ENCODE measurements at places on chromosomes 5 and 9.

- DNase-seq, result no peak
Measured at GRCh38 chr5:127451096-127451495, 66.3 kb upstream of the PRRC1 start.

DNA sequence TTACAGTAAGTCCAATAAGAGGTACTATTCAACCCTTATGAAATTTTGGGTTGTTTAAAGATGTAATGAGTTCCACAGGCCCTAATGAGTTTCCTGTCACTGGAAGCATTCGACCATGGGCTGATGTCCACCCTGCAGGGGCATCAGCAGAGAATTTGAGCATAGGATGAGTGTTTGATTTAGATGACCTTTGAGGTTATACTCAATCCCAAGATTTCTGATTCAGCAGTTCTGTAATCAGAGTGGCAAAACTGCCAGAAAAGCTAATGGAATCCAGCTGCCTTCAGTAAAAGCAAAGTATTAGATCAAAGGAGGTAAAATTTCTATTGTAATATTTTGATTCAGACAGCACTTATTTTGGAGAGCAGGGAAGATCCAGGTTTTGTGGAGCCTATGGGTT is 68.3 kb downstream of the COX7C start:
- DNase-seq, result no peak

GRCh38 chr5:83149671-83150070 is 72.3 kb downstream of the XRCC4 start:
- DNase-seq, result no peak

DNA sequence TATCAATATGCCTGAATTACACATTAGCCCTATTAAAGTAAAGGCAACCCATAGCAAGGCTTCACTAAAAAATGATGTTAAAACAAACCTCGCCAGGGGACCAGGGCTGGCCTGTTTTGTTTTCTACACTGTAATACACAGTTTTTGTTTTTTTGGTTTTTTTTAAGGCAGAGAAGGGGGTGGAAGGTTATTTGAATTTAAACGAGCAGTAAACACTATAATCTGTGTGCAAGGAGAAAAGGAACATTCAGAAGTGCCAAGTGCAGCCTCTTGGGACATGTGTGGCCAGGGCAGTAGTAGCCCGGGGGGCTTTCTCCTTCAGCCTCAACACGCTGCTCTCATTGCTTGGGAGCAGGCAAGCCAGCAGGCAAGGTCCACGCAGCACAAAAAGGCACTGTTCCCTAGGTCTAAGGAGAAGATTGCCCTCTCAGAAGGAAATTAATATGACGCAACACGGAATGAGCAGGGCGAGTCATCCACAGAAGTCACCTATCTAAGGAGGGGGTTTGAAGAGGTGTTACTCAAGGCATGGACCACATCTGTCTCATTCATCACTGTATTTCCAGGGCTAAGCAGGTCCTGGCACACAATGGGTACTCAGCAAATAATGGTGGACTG is 16.2 kb downstream of the SIL1 start:
- DNase-seq, result no peak

- DNase-seq, result no peak
Measured at GRCh38 chr9:95494022-95494415, 22.8 kb downstream of the PTCH1 start.

DNA sequence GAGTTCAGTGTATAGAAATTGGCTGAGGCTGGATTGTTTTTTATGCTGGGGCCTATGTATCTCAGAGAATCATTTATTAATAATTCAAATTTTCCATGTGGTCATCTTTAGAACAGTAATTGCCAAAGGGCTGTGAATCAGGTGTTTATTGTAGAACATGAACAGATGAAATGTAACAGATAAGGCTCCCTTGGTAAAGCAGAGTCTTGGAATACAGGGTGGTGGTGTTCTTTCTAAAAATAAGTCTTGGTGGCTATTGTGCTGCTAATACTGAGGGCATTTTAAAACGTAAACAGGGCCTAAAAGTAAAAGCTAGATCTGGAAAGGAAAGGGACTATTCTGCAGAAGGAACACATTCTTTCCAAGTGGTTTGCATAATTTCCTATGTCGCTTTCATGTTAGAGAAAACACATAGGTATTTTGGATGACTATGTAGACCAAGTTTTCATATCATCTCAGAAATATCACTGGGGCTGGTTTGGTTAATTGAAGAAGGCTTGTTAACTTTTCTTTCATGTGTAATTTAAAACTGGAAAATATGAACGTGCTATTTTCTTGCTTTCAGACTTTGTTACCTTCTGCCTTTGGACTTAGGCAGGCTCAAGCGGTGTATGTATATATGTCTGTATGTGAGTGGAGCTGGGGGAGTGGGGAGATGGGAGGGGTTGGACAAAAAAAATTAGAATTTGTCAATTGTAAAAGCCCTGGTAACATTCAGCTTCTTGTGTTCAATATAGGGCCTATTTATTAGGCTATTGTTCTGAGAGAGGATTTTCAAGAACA is 119.9 kb upstream of the ANKRD55 start:
- no peak for DNase-seq

All from common myeloid progenitor, CD34-positive (primary cell).